ENCODE measurements at places on chromosomes 12 and 14.

GRCh38 chr12:43444940-43445564, 107.0 kb downstream of the ADAMTS20 start:
- DNase-seq = no peak

DNA sequence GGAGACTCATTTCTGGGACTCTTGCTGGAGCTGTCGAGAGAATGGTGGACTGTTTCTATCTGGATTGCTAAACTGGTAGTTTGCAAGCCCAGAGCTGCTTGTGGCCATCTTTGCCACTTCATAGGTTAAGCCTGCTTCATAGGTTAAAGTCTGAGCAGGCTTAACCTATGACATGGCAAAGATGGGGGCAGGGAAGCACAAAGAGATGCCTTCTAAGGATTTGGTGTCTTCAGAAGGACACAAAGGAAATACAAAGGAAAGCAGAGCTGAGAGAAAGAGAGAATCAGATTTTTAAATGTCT, 78.4 kb upstream of the MAX start:
- DNase-seq = no peak

DNA sequence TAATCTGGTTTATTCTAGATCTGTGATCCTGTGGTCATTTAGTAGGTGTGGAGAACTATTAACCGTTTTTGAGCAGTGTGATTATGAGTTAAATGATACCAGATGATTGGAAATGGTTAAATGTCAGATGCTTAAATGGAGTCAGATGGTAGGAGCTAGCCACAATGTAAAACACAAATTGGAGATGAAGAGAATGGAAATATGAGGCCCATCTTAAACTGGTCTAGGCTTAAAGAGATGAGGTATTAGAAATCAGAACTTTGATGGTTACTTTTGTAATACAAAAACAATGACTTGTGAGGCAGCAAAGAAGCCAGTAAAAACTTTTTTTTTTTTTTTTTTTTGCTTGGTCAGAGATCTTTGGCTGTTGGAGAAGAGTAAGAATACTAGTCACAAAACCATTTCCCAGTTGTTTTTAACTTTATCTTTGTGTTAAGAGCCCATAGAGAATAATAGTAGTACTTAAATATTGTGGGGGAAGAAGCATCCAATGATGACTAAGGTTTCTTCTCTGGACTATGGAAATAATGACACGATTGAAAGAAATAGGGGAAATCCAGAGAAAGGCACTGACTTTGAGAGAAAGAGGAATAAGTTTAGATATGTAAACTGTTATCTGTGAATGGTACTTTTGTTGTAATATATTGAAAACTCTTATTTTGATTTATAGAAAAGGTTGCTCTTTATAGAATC, 95.9 kb downstream of the WNK1 start:
- DNase-seq = no peak

GRCh38 chr12:2483713-2484112, 311.1 kb upstream of the FKBP4 start:
- DNase-seq = no peak

GRCh38 chr12:115859231-115859630, 418.3 kb downstream of the MED13L start:
- no peak for DNase-seq

DNA sequence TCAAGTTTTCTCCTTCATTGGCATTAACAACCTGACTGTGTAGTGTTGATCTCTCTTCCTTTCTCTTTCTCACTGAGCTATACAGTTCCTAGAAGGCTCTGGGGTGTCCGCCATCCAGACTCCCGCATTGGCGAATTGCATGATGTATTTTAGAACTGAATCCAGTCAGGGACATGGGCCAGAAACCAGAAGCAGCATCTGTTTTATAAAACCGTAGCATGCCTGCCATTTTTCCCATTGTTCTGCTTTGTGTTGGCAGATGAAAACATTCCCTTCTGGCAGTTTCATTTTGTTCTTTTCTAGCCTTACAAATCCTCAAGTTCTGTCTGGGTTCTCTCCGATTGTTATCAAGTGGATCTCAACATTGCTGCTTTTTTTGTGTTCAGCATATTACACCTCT, 268.3 kb upstream of the SEL1L start:
- DNase-seq = no peak

DNA sequence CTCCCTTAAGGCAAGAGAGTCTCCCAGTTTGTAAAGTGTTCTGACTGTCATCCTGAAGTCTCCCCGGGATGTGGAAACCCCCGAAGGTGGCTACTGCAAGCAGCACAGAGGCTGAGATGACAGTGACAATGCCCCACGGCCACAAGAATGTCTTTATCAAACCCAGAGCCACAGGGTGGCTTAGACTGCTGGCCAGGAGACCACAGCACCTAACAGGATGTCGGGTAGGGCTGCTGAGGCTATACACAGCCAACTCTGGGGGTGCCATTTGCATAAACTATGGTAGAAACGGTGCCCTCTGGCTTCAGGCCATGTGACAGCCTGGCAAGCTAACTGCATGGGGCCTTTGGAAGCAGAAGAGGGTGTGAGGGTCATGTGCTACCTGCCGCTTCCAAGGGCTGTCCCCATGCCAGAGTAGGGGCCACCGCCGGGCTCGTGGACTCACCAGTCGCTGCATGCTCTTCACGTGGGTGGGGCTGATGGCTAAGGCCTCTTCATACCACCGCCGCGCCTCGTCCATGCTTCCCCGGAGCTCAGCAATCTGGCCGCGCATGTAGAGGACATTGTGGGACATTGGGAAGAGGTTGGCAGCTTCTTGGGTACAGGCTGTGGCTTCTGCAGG, 180.9 kb downstream of the CALM1 start:
- no peak for DNase-seq

DNA sequence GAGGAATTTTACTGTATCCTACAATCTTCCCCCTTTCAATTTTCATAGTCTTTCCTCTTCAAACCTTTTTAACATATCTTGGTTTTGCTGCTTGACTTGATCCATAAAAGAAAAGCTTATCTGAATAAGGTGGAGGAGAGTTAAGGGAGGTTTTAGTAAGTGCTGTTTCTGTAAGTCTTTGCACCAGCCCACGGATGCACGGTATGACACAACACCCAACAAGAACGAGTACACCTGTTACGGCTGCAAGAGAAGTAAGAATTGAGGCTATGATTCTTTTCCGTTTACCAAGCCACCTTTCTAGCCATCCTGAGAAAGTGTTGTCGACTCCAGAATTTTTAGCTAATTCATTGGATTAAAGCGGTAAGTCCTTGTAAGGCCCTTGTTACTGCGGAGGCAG, 26.1 kb upstream of the CPNE8 start:
- no peak for DNase-seq

DNA sequence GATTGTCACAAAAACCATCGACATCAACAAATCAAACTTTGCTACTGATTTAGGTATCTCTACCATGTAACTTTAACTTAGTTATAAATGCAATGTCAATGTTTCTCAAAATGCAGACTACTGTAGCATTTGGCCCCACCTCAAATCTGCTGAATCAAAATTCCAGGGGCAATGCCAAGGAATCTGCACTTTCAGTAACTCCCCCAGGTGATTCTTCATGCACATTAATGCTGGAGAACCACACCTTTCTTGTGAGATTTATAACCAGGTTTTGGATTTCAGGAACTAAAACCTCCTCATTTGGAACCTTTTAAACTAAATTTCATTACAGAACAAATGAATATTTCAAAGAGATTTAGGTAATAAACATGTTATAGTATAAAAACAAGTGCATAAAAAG, 4.9 kb downstream of the ATP2B1 start:
- no peak for DNase-seq

- no peak for DNase-seq
Observed at GRCh38 chr12:54041097-54041690, 8.3 kb downstream of the HOXC5 start.

- DNase-seq = no peak
Observed at GRCh38 chr14:96603350-96604255, 101.4 kb downstream of the PAPOLA start.

DNA sequence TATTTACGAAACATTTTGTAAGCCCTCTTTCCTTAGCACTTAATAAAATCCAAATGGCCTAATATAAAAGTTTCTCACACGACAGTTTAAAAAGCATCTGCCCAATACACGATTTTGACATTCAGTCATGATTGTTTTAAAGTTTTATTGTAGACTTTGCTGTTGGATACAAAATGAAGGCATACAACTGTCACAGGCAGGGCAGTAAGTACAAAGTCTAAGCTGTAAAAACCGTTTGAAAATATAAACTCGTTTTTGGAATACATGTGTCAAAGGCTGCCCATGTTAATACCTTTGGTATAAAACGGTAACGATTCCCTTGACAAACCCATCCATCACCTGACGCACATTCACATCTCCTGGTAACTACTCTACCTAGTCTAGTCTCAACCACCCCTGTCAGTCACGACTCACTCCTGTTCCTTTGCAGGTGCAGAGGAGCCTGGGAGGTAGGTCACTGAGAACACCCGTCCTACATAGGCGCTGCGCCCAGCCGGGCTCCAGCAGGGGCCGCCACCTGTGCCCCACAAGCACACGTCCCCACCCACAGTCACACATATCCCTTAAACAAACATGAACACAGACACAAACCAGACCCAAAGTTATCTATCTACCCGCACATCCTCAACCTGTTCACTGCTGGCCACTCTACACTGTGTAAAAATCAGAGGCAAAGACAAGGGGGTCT, 27.1 kb downstream of the KCTD10 start:
- DNase-seq = no peak

- DNase-seq = no peak
Observed at GRCh38 chr14:36306836-36307235, 13.6 kb downstream of the MBIP start.

DNA sequence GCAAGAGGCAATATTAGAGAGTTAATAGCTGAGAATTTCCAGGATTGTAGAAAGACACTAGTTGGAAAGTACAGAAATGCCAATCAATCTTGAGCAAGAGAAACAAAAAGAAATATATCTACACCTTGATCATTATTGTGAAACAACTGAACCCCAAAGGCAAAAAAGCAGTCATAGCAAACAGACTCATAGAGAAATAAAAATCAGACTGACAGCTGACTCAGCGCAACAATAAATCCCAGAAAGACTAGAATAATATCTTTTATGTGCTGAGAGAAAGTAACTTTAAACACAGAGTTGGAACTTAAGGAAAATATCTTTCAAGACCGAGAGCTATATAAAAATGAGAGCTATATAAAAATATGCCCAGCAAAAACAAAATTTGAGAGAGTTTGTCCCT, 52.9 kb downstream of the PTPRB start:
- no peak for DNase-seq

DNA sequence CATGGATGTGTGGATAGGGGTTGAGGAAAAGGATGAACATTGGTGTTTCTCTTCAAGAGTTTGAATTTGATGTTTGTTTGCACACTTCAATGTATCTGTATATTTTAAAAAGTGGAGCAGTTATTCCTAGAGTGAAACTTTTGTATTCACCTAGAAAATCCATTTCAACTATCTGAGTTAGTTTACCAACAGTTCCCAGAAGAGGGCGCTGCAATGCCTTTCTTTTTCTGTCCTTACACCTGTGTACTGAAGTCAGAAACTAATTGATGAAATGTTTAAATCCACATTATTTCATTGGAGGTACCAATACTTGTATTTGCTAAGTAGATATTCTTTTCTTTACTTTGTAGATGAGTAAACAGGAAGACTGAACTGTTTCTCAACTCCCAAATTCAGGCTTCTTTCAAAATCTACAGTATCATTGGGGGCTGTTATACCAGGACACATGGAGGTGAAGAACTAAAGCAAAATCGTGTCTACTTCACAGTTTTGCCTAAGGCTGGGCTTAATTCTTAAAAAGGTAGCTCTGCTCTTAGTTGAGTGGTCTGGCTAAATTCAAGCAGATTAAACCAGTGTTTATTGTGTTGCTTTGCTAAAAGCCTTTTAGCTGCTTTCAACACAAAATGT, 26.6 kb upstream of the KLRB1 start:
- DNase-seq = no peak

- no peak for DNase-seq
Observed at GRCh38 chr12:130704606-130705005, 11.5 kb downstream of the RIMBP2 start.

DNA sequence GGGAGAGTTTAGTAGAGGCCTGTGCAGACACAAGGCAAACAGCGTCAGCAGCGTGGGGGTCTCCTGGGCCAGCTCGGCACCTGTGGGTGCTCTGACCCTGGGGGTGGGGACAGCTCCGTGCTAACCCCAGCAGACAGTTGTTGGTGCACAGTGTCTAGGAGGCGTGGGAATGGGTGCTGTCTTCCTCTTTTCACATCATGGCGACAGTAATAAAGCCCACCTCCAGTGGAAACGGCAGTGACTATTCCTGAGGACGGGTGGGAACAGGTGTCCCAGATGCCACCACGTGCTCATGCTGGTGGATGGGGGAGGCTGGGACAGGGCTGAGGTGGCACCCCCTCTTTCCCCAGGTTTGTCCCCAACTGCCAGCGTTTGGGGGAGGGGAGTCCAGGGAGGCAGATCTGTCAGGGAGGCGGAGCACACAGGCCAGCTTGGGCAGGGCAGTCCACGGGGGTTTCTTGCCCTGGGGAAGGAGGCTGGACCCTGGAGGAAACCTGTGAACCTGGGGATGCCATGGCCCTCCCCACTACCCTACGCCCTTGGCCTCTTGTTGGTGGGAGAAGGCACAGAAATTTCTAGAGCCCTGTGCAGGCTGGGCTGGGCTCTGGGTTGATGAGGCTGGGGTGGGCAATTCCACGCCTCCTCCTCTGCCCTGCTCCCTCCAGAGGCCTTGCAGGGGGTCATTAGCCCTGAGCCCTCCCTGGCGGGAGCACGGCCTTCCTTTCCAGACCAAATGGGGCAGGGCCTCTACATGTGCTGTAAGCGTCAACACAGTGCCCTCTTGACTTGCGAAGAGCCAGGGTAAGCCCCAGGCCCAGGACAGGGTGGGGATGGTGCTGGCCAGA, 3.8 kb downstream of the ZBTB42 start:
- DNase-seq = no peak

DNA sequence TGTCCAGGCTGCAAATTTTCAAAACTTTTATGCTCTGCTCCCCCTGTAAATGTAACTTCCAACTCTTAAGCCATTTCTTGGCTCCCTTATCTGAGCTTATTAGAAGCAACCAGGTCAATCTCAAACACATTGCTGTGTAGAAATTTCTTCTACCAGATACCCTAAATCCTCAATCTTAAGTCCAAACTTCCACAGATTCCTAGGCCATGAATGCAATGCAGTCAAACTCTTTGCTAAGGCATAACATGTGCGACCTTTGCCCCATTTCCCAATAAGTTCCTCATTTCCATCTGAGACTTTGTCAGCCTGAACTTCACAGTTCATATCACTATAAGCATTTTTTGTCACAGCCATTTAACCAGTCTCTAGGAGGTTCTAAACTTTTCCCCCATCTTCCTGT, 64.5 kb downstream of the TMTC3 start:
- no peak for DNase-seq

GRCh38 chr12:52029685-52030084, 21.6 kb upstream of the NR4A1 start:
- DNase-seq = peak; percentile 23

DNA sequence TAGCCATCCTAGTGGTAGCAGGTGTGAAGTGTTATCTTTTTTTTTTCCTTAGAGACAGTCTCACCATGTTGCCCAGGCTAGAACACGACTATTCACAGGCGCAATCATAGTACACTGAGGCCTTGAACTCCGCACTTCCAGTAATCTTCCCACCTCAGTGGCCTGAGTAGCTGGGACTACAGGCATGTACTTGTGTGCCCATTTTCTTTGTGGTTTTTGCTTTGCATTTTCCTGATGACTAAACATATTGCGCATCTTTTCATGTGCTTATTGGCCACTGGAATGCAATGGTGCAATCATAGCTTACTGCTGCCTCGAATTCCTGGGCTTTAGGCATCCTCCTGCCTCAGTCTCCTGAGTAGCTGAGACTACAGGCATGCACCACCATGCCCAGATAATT, 33.3 kb upstream of the GCH1 start:
- DNase-seq = no peak

GRCh38 chr12:12870465-12870864, 20.9 kb upstream of the GPRC5A start:
- DNase-seq = no peak

All from NCI-H187 (cell line).